Activated CD8-positive, alpha-beta T cell treated with anti-CD3 and anti-CD28 coated beads for 36 hours (primary cell): ENCODE measurements at places on chromosomes 12 and 14.

GRCh38 chr12:91127306-91127705 is 16.0 kb upstream of the LUM start:
- no peak for DNase-seq

DNA sequence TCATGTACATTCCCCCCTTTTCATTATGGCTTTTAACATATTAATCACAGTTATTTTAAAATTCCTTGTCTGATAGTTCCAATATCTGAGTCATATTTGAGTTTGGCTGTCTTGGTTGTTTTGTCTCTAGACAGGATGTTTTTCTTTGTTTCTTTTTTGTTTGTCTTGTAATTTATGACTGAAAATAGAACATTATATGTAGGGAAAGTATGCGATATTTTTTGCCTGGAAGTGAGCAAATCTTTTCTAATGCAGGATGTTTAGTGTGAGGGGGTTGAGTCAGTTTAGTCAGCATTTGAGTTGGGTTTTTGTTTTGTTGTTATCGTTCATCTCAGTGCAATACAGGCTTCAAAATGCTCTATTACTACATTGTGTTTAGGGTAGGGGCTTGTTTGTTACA is 239.7 kb downstream of the SNAPC1 start:
- no peak for DNase-seq

DNA sequence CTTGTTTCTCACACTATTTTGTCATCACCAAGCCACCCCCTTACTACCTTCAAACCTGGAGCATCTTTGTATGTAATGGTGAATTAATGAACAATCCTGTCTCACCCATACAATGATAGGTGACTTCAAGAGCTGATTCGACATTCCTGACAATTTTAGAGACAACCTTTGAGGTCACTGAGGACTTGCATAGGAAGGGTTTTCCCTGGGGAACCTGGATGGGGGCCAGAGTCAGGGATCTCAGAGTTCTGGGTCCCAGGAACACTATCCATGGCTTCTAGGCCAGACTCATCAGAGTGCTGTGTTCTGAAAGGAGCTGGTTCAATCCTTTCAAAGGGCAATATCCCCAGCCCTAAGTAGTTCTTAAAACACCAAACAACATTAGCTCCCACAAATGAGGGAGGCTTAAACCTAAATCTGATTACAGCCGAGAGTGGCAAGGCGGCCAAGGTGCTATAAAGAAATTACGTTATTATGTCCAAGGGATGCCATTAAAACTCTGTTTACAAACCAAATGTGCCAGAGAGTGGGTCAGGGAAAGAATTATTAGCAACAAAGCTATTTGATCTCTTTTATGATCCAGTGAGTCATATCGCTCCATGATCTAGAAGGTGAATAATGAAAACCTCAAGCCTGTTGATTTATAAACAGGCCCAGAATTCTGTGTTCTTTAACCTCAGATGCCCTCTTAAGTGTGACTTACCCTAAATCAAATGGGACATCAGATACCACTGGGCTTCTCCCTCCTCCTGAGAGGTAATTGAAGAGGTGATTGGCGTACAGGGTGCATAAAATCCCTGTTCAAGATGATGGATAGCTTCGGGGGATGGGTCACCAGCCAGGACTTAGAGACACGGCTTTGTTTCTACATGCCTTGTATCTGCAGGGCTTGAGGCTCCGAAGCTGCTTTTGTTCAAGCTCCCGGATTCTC is 230.2 kb upstream of the TBX3 start:
- DNase-seq = no peak

DNA sequence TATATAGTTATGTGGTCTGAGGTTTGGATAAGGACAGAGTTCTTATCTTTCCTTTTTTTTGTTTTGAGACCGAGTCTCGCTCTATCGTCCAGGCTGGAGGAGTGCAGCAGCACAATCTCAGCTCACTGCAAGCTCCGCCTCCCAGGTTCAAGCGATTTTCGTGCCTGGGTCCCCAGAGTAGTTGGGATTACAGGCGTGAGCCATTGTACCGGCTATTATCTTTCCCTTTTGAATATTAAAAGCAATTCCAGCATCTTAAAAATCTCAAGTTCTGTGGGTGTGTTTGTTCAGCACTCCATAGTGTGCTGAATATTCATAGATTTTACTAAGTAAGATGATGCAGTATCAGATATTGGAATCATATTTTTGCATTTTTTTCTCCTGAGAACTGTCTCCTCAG is 404.4 kb upstream of the RGS6 start:
- DNase-seq = no peak

DNA sequence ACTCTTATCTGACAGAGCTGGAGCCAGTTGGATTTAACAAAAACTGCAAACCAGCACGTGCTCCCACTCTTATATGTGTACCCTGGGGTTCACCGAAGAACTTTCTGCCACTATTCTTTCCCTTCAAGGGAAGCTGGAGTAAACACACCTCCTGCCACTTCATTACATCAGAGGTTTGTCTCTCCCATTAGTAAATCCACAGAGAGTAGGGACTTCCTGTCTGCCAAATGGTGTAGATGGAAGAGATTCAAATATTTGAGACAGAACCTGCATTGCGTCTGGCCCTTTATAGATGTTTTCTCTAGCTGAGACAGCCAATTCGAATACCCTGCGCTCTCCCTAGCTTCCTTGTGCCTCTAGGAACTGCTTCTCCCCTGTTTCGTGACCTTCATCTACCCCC is 29.1 kb upstream of the AEBP2 start:
- DNase-seq = no peak

DNA sequence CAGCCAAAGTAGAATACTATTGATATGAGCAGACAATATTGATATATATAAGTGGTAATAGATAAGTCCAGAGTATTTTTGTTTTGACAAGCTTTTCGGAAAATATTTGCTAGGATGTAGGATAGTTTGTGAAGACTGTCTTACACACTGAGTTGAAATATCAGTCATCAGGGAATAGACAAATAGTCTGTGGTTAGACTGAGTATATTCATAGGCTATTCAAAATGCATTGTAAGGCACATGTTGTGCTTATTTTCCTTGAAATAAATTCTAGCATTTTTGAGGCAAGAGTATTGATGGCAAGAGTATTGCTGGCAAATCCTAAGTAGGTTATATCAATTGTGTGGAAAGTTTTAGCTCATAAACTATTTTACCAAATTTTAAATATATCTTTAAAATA is 201.1 kb downstream of the LRIG3 start:
- no peak for DNase-seq
